Camera-type eye (tissue), 1 donor: ENCODE measurements at places on chromosomes 2 and 18. TPM values are rescaled to one million over a fixed set of nuclear protein-coding genes. Genes with fewer than 3 reads are reported as not detected.

ADCY3 gene
- 28.5 TPM for total RNA-seq

WDR33 gene
- 97.8 TPM for total RNA-seq

ACAA2 gene
- 49.9 TPM for total RNA-seq

FOSL2 gene
- 35.8 TPM for total RNA-seq

TXNDC2 gene
- total RNA-seq: not detected

SLC19A3 gene
- total RNA-seq: 3.1 TPM

HOXD9 gene
- 1.0 TPM for total RNA-seq

KIF1A gene
- total RNA-seq: 133 TPM

STAT1 gene
- total RNA-seq: 61.7 TPM

HOXD3 gene
- 3.0 TPM for total RNA-seq

G6PC2 gene
- total RNA-seq: 4.2 TPM

GNLY gene
- total RNA-seq: 0.27 TPM

C2orf72 gene
- 4.9 TPM for total RNA-seq

NCL gene
- 289 TPM for total RNA-seq

PSMA8 gene
- total RNA-seq: not detected
